Cardiac muscle cell (in vitro differentiated cells and primary cell): ENCODE measurements at places on chromosomes 1 and 21. TPM values are rescaled to one million over a fixed set of nuclear protein-coding genes. Genes with fewer than 3 reads are reported as not detected.

DNA sequence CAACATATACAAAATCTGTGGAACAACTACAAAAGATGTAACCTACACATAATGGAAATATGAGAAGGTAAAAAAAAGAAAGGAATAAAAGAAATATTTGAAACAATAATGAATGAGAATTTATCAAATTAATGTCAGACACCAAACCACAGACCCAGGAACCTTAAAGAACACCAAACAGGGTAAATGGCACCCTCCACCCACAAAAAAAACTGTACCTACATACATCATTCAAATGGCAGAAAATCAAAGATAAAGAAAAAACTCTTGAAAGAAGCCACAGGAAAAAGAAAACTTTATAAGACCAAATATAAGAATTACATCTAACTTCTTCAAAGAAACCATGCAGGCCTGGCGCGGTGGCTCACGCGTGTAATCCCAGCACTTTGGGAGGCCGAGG, 54.0 kb downstream of the IL12RB2 start:
- DNase-seq, result no peak

DNA sequence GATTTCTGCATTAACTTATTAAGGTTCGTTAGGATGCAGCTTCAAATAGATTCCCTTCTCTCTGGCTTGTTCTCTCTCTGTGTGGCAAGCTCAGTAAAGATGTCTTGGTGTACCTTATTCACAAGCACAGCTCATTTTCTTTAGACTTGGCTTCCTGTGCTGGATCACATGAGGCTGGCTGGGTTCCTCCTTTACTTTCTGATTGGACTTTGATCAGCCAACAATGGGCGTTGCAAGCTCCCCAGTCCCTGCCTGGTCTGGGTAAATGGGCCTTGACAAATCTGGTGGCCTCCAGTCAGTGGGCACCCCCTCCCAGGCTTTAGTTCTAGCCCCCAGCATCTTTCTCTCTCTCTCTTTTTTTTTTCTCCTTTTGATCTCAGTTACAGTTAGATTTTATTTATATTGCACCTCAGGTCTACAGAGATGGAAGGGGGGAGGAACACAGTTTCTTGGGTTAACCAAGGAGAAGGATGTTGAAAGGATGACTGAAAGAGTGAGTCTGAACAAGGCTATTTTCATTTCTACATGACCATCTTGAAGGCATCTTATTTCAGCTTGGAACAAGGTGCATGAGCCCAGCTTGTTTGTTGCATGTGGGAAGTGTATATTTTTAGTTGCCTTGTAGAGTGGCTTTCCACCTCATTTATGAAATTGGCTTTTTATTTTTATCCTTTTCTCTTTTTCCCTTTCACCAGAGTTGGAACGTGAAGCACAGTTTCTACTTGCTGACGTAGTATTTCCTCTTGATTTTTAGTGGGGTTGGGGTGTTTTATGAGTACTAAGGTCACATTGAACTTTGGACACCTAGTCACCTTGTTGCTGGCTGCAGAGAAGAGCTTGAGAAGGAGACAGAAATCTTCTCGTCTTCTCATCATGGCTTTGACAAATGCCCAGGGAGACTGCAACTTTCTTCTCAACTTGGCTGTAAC, 77.1 kb downstream of the PBX1 start:
- no peak for DNase-seq

DNA sequence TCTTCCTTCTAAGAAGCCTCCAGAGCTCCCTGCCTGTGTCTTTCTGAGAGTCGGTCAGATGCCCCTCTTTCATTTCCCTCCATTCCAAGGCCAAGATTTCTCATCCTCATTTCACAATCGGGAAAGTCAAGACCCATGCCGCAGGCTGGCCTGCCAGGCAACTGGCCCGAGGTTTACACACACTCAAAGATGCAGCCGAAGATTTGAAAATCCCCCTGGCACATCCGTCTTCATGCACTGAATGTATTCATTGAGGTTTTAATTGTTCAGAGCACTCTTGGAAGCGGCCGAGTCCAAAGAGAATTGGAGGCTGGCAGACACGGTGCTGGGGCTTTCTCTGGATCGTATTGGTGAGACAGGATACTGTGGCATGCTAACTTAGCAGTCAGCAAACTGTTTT, 29.1 kb upstream of the SRP9 start:
- no peak for DNase-seq

DNA sequence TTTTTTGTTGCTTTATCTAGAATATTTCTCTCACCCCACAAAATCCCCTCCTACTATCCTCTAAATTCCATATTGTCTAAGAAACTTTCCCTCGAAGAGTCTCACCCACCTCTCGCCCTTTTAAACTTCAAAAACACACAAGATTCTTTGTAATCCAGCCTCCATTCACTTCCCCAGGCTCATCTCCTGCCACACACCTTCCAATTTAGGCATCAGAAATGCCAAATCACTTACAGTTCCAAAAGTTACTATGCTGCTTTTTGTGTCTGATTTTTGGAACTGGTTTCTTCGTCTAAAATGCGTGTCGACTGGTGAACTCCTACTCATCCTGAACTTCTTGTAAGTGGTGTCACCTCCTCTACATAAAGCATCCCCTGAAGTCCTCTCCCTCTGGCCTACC, 482.4 kb upstream of the CAMK1G start:
- DNase-seq, result no peak

DNA sequence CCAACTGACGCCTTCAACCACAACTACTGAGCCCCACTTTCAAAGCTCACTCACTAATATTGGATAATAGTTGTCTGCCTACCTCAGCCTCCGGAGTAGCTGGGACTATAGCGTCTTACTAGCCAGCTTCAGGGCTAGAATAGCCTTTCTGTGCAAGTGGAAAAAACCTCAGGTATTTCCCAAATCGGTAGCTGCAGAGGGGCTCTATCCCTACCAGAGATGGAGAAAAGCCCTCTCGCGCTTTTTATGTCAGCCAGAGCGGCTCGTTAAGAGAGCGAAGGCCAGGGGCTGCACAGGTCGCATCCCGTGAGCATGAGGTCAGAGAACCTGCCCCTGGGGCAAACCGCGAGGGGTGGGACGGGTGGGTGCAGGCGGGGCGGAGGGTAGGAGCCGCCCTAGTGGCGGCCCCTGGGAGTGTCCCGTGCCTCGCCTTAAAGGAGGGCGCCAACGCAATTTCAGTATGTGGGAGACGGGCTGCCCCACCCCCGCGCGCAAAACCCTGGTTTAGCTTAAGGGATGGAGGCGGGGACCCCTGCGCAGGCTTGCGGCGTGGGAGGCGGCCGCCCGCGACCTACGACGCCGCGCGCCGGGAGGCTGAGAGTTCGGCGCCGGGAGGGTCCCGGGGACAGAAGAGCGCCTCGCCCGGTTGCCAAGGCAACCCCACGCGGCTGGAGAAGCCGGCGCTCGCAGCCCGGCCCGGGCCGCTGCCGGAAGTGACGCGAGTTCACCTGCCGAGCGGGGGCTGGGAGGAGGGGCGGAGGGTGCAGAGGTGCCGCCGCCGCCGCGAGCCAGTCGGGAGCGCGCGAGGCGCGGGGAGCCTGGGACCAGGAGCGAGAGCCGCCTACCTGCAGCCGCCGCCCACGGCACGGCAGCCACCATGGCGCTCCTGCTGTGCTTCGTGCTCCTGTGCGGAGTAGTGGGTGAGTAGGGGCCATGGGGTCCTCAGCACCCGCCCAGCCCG, at the start of gene CXADR:
Gene CXADR, plus strand, starts transcription at position 791 of the 961 bp plus-strand sequence. Its CDS starts 87 bp downstream, at position 878.
- DNase-seq, result peak; percentile 94

DNA sequence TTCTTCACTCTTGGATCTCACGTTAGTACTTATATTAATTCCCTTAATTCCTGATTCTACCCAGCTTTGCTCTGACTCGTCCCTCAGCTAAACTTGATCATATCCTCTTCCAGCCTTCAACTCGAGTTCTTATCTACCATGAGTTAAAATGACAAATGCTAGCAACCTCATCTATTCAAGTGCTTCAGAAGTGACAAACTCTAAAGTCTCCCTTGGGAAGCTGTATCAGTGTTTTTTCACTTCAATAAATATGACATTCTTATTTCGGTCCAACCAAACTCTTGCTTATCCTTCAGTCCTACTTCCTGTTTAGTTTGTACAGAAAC, 75.3 kb downstream of the FOXJ3 start:
- DNase-seq, result no peak

GRCh38 chr1:173267453-173267945, 60.4 kb upstream of the TNFSF4 start:
- DNase-seq, result no peak

DNA sequence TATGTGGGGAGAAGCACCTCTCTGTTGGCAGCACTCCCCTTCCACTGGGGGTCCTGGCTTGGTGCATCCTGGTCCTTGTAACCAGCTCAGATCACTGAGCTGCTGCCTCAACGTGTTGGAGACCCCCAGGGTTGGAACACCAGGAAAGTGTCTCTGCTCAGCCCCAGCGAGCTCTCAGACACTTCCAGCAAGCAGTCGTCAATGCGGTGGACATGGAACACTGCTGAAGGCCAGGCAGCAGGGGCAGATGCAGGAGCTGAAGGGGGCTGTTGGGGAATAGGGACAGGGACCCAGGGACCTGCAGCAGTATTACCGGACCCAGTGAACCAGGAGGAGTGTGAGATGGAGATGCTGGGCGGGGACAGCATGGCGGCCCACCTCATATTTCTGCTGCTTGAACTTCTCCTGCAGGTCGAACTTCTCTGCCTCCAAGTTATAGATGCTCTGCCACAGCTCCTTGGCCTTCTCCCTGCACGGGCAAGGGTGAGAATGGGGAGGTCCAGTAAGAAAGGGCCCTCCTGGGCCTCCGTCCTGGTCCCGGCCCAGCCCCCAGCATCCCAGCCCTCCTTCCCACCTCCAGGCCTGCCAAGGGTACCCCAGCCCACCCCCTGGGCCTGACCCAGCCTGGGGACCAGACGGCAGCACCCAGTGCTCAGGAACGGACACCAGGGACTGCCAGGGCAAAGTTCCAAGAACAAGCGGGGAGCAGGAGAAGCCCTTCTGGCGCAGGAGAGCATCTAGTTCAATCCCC, 16.4 kb downstream of the TNNT2 start:
- no peak for DNase-seq

- DNase-seq, result no peak
These were observed 25.1 kb upstream of the MROH9 start for GRCh38 chr1:170910273-170910672.

GRCh38 chr1:167252986-167253385, 32.3 kb downstream of the POU2F1 start:
- DNase-seq, result no peak

DNA sequence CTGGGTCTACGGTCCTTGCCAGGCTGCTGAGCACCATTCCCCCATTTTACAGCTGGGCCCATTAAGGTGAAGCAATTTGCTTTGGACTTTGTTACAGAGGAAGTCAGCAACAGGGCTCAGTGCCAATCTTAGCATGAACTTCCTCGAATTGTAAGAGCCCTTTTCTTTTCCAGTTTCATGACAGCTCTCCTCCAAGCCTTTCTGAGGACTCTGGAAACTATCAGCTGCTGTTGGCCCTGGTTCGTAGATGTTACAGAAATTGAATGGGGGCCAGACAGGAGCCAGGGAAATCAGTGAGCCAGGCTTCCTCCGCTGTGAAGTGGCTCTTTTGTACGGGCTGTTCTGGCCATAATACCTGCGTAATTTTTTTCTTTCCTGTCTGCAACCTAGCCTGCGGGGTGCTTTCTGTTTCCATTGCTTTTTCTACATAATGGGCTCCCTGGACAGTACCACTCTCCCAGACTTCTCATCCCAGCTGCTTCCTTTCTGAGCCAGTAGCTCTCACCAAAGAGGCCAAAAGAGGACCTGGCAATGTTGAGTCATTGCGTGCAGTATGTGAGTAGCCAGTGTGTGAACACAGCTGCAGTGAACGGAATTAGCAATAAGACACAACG, 386.3 kb downstream of the DISC1 start:
- DNase-seq, result peak; percentile 30

- DNase-seq, result no peak
These were observed 78.3 kb upstream of the MORC3 start for GRCh38 chr21:36241717-36242116.

GRCh38 chr1:12231276-12231595, 1.4 kb downstream of the VPS13D start:
- DNase-seq, result peak; percentile 25

DNA sequence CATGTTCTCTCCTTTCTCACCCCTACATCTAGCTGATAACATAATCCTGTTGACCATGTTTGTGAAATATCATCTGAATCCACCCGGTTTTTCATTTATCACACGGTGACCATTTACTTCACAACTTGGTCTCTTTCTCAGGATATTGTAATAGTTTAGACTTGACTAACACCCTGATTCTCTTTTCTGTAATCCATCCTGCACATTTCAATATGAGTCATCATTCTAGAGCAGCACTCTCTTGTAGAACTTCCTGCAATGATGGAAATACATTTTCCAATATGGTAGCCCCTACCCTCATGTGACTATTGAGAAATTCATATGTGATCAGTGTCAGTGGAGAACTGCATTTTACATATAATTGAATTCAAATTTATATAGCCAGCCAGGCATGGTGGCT, 2.3 kb upstream of the JAM2 start:
- no peak for DNase-seq

DNA sequence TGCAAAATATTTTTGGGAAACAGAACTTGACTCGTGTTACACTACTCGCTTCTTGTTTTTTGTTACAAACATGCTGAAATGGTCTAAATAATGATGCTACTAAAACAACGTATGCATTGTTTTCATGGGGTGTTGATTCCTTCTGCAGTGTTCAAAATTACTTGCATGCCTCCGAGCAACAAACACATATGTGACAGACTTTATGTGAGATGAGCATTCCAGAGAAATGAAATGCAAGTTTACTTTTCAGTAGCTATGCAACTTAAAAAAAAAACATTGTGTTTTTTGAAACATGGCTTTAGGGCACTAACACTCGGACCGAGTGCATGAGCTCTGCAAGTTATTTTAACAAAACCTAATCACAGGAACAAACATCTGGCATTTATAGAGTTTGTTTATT, 84.8 kb downstream of the CAMTA1 start:
- DNase-seq, result no peak

DNA sequence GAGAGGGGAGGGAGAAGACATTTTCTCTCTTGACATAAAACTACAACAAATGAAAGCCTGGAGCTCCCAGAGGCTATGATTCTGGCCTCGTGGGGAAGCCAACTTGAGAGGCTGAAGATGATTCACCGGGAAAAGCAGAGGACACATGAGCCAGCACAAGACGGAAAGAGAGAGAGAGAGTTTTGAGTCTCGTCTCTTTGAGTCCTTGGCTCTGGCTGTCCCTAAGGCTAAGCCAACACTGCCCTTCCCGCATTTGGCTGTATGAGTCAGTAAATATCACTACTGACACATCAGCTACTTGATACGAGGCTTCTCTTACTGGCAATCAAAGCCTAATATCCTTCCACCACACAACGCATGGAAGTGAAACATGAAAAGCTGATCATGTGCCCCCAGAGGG, 95.5 kb downstream of the GRIK3 start:
- DNase-seq, result no peak

ZNF695 gene
- 2.0 and 3.7 TPM in 2 replicates for polyA plus RNA-seq

SLC35F3 gene
- 2.0 and 2.6 TPM in 2 replicates for polyA plus RNA-seq

TMEM61 gene
- not detected in 2 replicates for polyA plus RNA-seq

CFHR1 gene
- not detected in 2 replicates for polyA plus RNA-seq

WASF2 gene
- 53.4 and 69.2 TPM in 2 replicates for polyA plus RNA-seq

ZNF670 gene
- polyA plus RNA-seq, result 1.4 and 3.3 TPM in 2 replicates

LCE2A gene
- not detected in 2 replicates for polyA plus RNA-seq

CD53 gene
- polyA plus RNA-seq, result 0.59 TPM in 1 of 2 replicates, not detected in the other

CFHR4 gene
- not detected in 2 replicates for polyA plus RNA-seq

ZC3H12A gene
- polyA plus RNA-seq, result 5.2 and 10.1 TPM in 2 replicates

ZNF691 gene
- polyA plus RNA-seq, result 18.6 and 25.9 TPM in 2 replicates
